ENCODE measurements at places on chromosomes 2 and 18. TPM values are rescaled to one million over a fixed set of nuclear protein-coding genes. Genes with fewer than 3 reads are reported as not detected.

CPLX4 gene
- not detected for total RNA-seq

UGT1A8 gene
- total RNA-seq = not detected

HAAO gene
- not detected for total RNA-seq

PCARE gene
- total RNA-seq = not detected

Data from A375 (cell line).